ENCODE measurements at places on chromosomes 12 and 14.

DNA sequence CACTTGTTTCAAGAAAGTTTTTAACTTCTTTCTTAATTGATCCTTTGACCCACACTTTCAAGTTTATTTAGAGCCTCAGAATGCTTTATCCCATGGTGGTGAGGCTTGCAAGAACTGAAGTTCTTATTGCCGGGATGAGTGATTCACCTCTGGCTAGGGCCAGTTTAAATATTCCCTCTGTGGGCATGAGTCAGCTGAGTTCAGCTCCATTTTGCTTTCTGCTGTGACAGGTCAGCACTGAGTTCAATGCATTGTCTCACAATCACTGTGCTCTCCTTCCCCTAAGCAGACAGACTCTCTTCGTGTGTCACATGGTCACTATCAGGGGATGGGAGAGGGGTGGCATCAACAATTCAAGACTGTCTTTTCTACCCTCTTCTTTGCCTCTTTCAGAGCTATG lies 514.6 kb upstream of the FBXO33 start:
- DNase-seq: no peak

DNA sequence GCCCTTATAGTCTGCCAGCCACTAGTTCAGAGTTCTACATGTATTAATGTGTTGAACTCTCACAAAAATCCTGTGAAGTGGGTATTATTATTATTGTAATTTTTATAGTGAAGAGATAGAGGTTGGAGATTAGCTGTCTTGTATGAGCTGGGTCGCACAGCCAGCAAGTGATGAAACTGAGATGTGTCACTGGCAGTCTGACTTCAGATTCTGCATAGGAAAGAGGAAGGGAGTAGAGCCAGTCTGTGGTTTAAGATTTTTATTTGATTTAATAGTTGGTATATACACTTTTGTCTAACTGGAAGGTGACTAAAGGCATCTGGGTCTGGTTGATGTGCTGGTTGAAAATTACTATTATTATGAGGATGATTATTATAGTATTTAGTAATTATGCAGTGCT lies 5.8 kb upstream of the FRS2 start:
- DNase-seq: no peak

DNA sequence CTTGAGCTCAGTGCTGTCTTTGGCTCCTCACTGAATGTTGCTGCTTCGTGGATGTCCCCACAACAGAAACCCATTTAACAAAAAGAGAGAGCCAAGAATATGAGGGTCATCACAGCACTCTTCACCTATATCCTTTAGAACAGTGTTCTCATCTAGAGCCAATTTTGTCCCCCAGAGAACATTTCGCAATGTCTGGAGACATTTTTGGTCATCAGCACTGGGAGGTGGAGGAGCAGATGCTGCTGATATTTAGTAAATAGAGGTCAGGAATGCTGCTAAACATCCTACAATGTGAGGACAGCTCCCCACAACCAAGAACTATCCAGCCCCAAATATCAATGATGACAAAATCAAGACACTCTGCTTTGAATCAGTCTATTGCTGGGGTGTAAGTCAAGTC lies 92.5 kb downstream of the BBS10 start:
- no peak for DNase-seq

- DNase-seq: no peak
These were observed 66.4 kb downstream of the GCH1 start for GRCh38 chr14:54836231-54836630.

GRCh38 chr12:16076557-16076956 lies 165.4 kb downstream of the DERA start:
- no peak for DNase-seq

DNA sequence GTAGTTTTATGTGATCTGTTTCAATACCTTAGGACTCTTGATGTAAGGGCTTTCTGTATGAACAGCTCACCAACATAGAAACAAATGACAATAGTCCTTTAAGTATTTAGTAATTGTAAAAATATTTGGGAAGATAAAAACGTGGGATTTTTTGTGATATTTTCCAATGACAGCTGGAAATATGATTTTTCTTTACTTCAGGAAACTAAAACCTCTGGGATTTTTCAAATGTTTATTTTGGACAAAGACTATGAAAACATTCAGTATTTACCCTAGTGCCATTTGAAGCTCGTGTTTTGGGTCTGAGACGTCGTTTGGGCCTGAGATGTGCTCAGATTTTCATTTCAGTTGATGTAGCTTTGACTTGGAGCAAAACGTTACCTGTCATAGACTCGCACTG lies 240.0 kb downstream of the BMP4 start:
- DNase-seq: no peak

DNA sequence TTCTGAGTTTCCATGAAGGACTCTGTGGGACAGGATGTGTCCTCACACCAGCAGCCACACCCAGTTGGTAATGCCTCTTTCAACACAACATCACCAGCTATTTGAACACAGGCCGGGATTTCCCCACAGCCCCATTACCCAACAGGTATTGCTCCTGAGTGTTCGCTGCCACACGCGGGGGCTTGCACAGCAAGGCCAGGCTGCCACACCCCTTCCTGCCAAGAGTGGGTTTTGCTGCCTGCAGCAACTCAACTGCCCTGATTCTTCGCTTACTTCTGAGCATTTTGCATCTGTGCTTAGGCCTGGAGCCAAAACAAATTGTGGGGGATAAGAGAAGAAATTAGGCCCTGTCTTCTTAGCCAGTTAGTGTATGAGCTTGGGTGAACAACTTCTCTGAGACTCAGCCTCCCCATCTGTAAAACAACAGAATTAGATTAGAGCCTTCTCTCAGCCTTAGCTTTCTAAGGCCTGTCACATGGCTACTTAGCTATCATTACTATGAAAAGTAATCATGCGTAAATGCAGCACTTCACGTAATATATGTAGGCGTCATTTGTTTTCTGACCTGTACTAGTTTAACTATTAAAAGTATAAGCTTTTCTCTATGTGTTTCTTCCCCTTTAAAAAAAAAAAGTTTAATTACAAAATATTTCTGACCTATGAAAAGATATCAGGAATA lies 20.0 kb downstream of the CKAP4 start:
- DNase-seq: no peak

DNA sequence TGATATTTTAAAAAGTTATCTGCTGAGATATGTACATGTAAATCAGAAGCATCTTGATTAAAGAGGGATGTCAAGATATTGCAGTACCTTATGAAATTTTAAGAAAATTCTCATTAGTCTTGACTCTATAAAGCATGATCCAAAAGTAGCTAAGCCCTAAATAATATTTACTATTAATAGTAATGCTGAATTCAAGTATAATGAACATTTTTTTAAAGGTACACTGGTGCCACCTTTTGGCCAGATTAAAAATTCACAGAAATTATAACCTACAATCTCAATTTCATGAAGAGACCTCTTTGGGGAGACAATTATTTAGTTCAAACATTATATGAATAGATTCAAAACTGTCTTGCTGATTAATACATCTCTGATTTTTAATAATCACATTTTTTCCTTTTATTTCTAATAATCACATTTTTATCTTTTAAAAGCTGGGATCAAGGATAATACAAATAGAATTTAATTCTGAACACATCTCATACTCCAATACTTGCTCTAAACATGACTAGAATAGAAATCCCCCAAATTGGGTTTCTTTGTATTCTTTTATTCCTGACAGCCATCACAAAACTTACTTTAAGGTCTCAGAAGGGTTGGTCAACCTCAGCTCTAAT lies 13.4 kb downstream of the AKAP5 start:
- no peak for DNase-seq

GRCh38 chr12:116276652-116277466 lies 634 bp downstream of the MED13L start:
- no peak for DNase-seq

DNA sequence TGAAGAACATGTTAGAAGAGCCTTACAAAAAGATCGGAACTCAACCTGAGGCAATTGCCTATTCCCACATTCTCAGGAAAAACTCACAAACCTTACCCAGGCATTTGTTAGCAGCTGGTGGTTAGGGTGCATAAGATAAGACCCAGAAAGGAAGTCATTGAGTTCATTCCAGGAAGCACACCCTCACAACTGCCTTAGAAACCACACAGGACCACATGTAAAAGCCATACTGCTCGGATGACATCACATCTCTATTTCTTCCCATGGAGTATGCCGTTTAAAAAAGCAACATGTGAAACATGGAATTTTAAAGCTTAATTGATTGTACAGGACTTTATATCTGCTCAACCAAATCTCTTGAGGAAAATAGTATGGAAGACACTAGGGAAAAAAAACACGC lies 411.2 kb downstream of the DAD1 start:
- DNase-seq: no peak

GRCh38 chr12:53179687-53180219 lies 769 bp upstream of the ZNF740 start:
- no peak for DNase-seq

- DNase-seq: no peak
These were observed 31.0 kb downstream of the SAMD4A start for GRCh38 chr14:54597795-54598443.

DNA sequence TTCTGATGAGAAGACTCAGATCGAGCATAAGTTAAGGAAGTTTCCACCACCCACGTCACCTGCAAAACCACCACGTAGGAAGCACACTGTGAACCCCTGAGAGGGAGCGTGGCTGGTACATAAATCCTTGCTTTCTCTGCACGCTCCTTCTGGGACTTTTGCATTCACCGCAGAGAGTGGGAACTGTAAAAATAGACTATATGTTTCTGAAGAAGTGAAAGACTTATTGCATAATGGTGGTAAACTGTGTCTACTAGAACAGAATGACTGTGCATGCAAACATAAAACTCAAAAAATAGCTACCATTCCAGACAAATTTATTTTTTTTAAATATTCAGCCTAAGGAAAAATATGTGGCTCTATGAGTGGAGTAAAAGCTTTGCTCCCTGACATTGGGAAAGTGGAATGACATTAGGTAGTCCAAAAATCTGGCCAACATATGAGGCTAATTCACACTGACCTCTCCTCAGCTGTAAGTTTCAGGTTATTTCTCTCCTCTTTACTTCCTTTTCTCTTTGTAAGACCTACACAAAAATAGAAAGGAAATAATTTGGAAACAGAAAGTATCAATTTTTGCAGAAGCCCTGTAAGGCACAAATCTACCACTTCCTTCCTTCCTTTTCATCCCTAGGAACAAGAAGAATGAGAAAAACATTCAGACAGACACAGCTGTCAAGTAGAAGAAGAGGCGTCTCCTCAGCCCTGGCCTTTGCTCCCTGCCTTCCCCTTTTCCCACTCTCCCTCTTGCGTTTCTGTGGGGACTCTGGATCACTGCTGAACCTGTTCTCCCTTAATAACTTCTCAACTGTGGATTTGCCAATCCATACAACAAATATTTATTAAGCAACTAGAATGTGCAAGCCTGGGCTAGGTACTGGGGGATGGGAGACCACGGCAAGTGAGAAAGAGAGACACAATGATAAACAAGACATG lies 264.3 kb upstream of the FOXN3 start:
- DNase-seq: no peak

GRCh38 chr14:92719890-92720323 lies 28.5 kb downstream of the LGMN start:
- DNase-seq: no peak

GRCh38 chr12:15815730-15816129 lies 26.5 kb upstream of the EPS8 start:
- DNase-seq: no peak

DNA sequence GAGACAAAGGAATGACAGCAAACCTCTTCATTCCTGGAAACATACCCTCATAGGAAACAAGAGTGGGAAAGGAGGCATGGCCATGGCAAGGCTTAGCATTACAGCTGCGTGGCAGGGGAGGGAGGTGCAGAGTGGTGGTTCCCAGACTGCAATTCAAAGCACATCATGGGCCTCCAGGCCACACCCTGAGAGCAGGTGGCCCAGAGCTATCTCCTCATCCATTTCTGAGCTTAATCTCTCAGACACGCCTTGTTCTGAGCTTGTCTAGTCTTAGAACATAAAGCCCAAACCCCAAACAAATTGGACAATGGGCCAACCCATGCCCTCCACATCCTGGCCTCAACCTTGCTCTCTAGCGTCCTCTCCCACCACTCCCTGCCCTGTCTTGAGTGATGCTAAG lies 5.9 kb upstream of the KRT3 start:
- DNase-seq: no peak

DNA sequence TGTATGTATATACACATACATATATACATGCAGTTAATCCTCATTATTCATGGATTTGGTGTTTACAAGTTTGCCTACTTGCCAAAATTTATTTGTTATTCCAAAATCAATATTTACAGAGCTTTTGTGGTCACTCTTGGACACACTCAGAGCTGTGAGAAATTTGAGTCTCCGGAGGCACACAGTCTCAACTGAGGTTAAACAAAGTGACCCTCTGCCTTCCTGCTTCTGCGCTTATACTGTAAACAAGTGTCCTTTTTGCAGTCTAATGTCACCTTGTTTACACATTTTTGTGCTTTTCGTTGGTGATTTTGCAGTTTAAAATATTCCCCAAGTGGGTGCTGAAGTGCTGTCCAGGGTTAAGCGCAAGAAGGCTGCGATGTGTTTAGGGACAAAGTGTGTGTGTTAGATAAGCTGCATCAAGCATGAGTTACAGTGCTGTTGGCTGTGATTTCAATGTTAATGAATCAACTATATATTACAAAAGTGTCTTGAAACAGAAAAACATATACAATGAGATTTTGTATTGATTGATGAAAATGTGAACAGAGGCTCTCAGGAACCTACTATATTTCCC lies 13.1 kb upstream of the LTA4H start:
- no peak for DNase-seq

- no peak for DNase-seq
These were observed 4.5 kb downstream of the CD69 start for GRCh38 chr12:9756170-9756569.

GRCh38 chr12:104582739-104583138 lies 126.0 kb downstream of the CHST11 start:
- no peak for DNase-seq

GRCh38 chr12:121454921-121455320 lies 55.0 kb downstream of the RNF34 start:
- DNase-seq: no peak

DNA sequence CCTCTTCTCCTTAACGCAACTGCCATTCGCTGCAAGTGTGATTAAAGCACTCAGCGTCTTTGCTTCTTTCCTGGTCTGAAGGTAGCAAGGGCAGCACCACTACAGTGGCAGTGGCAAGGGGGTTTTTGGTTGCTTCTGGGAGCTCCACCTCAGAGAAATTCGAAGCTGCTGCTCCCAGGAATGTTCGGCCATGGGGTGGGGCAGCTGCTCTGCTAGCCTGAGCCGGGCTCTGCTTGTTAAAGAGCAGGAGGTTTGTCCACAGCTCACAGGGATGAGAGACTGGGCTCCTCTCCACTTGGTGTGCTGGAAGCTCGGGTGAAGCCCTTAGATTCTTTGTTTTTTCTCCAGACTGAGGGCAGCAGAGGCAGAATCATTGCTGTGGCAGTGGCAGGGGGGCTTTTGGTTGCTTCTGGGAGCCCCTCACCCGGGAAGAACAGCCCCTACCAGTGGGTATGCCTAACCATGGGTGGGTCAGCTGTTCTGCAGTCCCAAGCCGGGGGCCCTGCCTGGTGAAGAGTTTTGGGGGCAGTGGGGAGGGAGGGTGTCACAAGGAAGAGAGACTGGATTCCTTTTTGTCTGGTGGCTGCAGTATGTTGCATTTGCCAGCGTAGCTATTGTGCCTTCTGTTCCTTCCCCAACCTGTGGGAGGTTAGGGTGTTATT lies 340.2 kb downstream of the AEBP2 start:
- no peak for DNase-seq

- DNase-seq: no peak
These were observed 140.0 kb downstream of the PDE3A start for GRCh38 chr12:20508359-20508758.
